Stimulated activated CD4-positive, alpha-beta T cell treated with anti-CD3 and anti-CD28 coated beads, TNF-alpha, amount 100 ng/mL, for 4 hours (primary cell): ENCODE measurements at places on chromosomes 3 and 15.

GRCh38 chr15:99435877-99436541 lies 129.8 kb upstream of the MEF2A start:
- no peak for DNase-seq

DNA sequence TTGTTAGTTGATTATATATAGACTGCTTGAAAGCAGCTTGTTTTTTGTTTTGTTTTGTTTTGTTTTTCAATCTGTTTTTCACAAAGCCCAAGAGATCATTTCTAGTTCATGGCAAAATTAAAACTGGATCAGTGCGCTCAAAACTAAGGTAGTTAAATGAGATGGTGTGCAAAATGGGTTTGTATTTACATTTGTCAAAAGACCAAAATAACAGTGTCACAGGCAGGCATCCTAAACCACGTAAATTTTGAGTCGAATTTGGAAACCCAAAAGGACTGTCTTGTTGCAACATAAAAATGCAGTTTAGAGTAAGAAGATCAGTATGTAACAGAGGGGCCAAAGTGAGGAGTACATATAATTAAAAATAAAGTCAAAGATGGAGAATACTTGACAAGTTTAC lies 2.4 kb downstream of the DMXL2 start:
- no peak for DNase-seq

- DNase-seq = no peak
These were observed 18.3 kb upstream of the PKM start for GRCh38 chr15:72249142-72249810.

DNA sequence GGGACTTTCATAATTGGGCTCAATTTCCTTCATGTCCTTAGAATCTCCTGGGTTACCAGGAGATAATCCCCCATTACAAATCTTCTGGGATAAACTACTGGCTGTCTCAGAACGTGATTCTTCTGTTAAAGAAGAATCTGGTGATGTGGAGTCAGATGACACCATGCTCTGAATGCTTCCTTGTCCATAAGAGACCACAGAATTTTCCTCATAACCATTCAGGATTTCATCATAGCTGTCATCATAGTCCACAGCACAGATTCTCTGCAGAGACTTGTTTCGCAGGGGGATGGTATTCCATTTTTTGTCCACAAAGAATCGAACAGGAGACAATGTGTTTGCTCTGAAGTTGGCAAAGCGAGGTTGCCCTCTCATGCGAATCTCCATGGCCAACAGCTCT lies 109.8 kb upstream of the TSPAN3 start:
- DNase-seq = no peak

DNA sequence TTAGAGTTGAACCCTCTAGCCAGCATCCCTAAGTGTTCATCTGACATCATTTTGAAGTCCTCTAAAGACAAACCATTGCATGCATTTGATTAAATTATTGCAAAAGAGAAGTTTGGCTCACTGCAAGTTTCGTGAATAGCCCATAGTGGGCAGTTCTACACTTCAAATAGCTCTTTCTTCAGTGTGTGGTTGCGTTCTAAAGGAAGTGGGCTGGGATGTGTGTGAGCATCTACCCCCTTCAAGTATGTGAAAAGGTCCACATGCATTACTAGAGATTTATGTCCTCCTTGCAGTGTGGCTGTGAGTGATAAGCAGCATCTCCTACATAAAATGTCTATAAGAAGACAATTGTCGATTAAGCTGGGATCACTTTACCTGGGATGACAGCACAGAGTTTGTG lies 54.6 kb downstream of the SST start:
- DNase-seq = no peak

DNA sequence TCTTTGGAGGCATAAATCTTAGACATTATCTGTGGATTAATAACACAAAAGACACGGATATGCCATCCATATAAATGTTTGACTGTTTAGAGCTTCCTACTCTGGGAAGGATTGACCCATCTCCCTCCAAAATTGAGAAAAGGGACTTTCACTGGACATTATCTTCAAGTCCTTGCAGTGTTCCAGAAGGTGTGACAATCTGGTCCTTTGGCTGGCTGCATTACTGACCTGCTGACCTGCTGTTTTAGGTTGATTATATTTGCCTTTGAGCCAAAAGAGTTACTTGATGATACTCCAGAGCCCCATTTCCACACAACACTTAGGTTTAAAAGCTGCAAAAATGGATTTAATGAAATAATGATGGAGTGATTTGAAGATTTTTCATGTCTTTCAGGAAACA lies 504.6 kb downstream of the LPP start:
- no peak for DNase-seq

GRCh38 chr3:155352900-155353490 lies 59.5 kb upstream of the STRIT1 start:
- DNase-seq = no peak

GRCh38 chr3:184188080-184188479 lies 2.1 kb downstream of the ABCF3 start:
- no peak for DNase-seq

- DNase-seq = no peak
These were observed 75.1 kb upstream of the ETV5 start for GRCh38 chr3:186184021-186184420.

DNA sequence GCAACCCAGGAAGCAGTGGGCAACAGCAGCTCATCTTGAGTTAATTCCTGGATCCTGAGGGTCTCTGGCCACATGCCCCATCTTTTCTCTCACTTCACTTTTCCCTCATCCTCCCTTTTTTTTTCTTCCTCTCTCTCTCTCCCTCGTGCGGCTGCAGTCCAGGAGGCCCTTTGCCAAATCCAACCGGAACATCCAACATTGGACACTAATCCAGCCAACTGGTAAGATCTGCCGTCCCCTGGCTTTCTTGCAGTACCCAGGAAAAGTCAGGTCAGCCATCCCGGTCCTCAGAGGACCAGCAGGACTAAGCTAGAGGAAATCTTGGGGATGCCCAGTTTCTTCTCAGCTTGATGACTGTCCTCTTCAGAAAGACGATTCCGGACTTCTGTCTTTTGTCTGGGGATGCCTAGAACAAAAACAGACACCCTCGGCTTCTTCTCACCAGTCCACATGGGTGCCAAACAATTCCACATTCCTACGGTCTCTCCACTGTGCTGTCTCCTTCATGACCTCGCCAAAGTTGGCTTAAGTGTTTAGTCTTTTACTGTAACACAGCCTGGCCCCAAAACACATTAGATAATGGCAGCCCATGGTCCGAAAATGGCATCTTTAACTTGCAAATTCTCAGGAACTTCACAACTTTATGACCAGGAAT lies 115.6 kb downstream of the GSK3B start:
- no peak for DNase-seq

GRCh38 chr15:40042791-40043320 lies 3.9 kb upstream of the SRP14 start:
- DNase-seq = no peak

DNA sequence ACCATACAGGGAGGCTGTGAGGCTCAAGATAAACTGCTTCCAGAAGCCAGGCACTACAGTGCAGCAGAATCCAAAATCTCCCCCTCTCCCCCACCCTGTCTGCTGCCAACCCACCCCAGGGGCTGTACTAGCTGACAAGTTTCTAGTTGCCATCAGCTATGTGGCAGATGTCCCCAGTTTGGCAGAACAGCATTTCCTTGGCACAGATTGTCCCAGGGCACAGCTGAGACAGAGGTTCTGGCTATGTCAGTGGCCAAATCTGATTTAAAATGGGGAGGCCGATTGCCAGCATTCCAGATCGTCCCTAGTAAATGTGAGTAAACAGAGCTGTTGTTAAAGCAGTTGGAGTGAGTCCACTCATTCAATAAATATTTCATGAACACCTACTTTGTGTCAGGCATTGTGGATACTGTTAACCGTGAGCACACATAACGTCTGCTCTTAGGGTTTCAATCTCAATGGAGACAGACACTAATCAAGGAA lies 28.0 kb upstream of the CCDC174 start:
- no peak for DNase-seq

DNA sequence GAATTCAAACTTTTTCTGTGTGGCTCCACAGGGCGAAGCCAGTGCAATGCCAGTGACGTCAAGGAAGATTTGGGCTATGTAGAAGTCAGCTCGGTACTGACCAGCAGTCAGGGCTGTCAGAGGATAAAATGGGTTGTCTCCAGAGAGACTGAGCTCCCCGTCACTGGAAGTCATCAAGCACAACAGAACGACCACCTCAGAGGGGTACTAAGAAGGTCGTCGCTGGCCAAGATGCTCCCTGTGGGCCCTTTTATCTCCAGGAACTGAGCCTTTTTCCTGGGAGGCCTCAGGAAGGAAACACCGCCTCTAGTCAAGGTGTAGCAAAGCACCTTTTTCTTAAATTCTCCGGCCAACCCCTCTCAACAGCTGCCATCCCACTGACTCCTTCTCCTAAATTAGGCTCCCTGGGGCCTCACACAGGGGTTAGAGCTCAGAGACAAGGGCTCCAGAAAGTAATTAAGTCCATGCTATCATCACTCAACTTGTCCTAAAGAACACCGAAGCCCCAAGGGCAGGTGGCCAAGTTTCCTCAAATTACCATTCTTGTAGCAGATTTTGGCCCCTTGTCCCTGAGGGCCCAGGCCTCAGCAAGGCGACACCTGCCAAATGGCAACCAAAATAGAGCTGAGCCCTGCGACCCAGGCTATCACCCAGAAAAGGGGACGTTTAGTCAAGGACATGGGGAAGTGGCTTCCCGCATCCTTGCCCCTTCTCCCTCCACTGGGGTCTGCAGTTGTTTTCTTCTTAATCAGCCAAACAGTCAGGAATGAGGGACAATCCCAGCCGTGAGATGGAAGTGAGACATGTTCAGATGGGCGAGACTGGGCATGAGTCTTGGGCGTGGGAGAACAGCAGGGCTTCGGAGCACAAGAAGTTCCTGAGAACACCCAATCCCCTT lies 48.0 kb downstream of the SSUH2 start:
- no peak for DNase-seq

- no peak for DNase-seq
These were observed 111.7 kb upstream of the KLF13 start for GRCh38 chr15:31214864-31215489.

- DNase-seq = no peak
These were observed 25.3 kb downstream of the FBLN2 start for GRCh38 chr3:13574083-13574797.

- no peak for DNase-seq
These were observed 5.7 kb upstream of the A4GNT start for GRCh38 chr3:138137861-138138260.

- DNase-seq = no peak
These were observed 22.2 kb upstream of the ZMAT3 start for GRCh38 chr3:179093807-179094206.

- DNase-seq = no peak
These were observed 678.1 kb upstream of the DPPA4 start for GRCh38 chr3:110015231-110015963.

DNA sequence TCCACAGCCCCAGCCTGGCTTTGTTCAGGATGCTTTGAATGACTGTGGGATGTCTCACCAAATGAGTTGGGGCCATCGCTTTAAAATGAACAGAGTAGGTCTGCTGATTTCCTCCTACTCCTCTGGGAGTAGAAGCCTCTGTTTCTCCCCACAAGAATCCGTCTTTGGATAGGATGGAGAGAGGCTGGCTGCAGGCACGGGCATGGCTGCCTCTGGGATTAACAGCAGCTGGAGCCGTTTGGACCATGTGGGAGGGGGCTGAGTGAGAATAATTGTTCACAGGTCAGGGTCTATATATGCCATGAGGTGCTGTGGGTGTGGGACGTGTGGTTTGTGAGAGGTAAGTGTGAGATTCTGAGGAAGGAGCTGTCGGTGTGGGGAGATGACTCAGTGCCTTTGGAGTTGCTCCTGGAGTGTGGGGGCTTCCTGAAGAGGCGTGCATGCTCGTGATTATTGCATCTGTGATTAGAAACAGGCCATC lies 48.0 kb upstream of the APEH start:
- no peak for DNase-seq
